ENCODE measurements at places on chromosomes 7 and 10. TPM values are rescaled to one million over a fixed set of nuclear protein-coding genes. Genes with fewer than 3 reads are reported as not detected.

The GBX1 gene
- total RNA-seq, result not detected

The ANKRD30A gene
- not detected for total RNA-seq

The PRSS2 gene
- not detected for total RNA-seq

The MINDY4 gene
- total RNA-seq, result 5.2 TPM

The BICC1 gene
- 7.2 TPM for total RNA-seq

The FANK1 gene
- 1.6 TPM for total RNA-seq

The VPS37D gene
- total RNA-seq, result 4.3 TPM

The AKR1C3 gene
- total RNA-seq, result not detected

The TRIL gene
- total RNA-seq, result 0.03 TPM

The TMEM236 gene
- 0.03 TPM for total RNA-seq

The WASHC2C gene
- 18.7 TPM for total RNA-seq

The SLC18A2 gene
- 0.11 TPM for total RNA-seq

The STK17A gene
- total RNA-seq, result 121 TPM

The KIF20B gene
- 10.5 TPM for total RNA-seq

The INTS15 gene
- 28.2 TPM for total RNA-seq

The LIPM gene
- total RNA-seq, result not detected

The CDK6 gene
- 31.0 TPM for total RNA-seq

The AOC1 gene
- total RNA-seq, result 0.21 TPM

The TRIM73 gene
- total RNA-seq, result 0.50 TPM

The ACSL5 gene
- total RNA-seq, result 0.11 TPM

The ADGRA1 gene
- total RNA-seq, result not detected

The SORBS1 gene
- 37.0 TPM for total RNA-seq

The BMS1 gene
- 19.0 TPM for total RNA-seq

- DNase-seq, result no peak
Measured at GRCh38 chr10:130481936-130482335, 345.7 kb downstream of the GLRX3 start.

- no peak for DNase-seq
Measured at GRCh38 chr10:20256969-20257368, 440.7 kb downstream of the PLXDC2 start.

- no peak for DNase-seq
Measured at GRCh38 chr7:120538335-120538734, 265.4 kb downstream of the KCND2 start.

GRCh38 chr7:75850235-75850634 is 28.6 kb upstream of the RHBDD2 start:
- no peak for DNase-seq

- DNase-seq, result no peak
Measured at GRCh38 chr10:121284936-121285335, 313.3 kb downstream of the FGFR2 start.

DNA sequence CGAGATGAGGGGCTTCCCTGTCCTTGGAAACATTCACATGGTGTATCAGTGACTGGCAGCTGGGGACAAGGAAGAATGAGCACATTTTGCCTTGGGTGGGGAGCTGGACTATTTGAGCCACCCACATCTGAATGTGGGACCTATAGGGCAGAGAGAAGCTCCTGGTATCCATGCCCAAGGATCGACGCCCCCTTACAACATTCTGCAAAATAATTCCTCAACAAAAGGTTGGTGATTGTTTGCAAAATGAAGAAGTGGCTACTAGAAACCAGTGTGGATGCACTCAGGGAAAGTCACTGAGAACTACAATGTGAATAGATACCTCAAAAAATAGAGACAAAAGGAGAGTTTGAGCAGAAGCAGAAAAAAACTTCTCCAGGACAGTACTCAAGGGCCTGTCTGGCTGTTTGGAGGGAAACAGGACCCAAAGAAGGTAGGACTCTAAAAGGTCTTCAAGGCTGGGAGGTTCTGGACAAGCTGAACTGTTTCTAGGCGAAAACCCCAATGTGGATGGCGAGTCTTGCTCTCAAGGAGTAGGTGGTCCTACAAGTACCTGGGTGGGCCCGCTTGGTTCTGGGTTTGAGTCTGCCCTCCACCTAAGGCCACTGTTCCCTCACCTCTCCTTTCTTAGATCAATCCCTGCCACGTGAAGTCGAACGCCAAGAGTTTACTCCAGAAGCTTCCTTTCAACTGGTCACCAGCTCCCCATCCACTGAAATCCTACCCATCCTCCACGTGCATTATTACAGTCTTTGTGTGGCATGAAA is 125.0 kb upstream of the ZNF746 start:
- DNase-seq, result no peak

GRCh38 chr10:124164264-124164663 is 70.9 kb upstream of the CHST15 start:
- peak; percentile 58 for DNase-seq

DNA sequence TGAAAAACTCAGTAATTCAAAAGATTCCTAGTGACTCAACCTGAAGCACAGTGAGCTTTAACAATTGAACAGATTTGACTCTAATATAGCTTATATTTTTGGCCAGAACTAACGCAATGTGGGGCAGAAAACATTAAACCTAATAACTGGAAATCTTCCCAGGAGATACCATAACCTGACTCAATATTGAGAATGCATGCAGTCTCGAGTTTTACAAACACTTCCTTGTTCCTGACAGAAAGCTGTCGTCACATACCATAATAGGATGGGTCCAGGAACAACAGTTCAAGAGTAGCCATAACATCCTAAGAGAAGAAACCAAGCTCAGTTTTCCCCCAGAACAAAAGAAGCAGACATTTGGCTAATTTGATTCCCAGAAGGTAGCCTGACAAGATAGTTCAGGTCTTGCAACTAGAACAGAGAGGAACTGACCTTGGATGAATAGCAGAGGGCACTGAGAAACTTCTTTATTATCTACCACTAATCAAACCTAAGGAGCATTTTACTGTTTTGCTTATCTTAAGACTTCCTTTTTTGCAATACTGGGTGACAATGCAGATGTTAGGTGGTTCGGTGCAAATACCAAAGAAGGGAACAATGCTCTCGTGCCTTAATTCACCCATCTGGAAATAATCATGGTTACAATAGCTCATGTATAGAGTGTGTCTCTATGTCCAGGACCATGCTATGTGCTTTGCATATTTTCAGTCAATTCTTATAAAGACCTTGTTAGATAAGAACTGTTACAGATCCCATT is 38.6 kb upstream of the ACSL5 start:
- peak; percentile 38 for DNase-seq

DNA sequence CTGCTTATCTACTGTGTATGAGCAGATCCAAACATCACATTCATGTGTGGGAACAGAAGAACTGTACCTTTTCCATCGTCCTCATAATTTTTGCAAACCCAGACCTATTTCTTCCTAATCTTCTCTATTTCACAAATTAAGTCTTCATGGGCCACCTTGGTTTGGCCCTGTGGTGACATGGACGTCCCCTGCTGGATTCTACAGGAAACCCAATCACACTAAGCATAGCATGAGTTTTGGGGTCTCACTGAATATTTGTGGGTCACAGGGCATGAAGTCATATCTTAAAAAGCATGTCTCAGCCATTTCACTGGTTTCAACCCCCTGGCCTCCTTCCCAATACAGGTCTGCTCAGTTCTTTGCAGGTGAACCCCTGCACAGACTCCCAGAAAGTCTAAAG is 35.8 kb upstream of the CDCA7L start:
- DNase-seq, result no peak

DNA sequence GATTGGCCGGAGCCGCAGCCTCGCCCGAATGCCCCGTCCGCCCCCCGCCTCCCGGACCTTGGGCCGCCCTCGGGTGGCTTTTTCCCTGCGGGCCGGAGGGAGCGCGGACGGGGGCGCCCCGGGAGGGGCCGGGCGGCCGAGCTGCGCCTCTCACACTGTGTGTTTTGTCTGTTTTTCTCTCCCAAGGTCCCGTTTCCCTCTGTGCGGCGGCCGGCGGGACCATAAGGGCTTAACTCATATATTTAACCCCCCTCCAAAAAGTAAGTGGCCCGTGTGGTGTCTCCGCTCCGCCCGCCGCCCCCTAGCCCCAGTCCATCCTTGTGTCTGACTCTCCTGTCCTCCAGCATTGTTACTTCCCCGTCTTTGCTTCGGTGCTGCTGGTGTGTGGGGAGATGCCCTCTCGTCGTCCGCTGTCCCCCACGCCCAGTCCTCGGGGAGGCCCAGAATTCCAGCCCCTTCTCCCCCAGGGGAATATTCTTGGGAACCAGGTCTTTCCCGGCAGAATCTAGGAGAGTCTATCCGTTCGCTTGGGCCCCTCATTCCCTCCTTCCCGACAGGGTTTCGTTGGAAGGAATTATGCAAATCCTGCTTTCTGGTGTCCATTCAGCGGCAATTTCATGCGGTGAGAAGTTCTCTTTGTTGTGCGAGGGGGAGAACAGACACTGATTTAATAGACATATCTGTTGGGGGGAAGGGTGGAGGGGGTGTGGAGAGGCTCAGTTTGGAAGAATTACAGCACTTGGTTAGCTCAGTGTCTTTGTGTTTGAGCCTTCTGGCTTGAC is 1.3 kb downstream of the LCOR start:
- peak; percentile 19 for DNase-seq

DNA sequence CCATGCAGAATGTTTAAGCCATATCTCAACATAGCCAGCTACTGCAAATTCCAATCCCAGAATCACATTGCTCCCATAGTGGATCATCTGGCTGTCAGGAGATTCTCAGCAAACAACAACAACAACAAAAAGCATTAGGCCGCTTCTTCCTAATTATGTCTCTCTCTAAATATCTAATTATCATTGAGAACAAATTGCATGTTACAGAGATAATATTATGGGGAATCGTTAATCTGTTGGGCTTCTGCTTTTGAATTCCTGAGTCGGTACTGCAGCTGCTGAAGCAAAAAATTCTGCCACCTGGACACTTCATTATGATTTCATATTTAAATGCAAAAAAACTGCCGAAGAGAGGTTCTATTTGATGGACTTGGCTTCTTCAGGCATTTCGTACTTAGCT is 388.7 kb downstream of the GFRA1 start:
- DNase-seq, result no peak

DNA sequence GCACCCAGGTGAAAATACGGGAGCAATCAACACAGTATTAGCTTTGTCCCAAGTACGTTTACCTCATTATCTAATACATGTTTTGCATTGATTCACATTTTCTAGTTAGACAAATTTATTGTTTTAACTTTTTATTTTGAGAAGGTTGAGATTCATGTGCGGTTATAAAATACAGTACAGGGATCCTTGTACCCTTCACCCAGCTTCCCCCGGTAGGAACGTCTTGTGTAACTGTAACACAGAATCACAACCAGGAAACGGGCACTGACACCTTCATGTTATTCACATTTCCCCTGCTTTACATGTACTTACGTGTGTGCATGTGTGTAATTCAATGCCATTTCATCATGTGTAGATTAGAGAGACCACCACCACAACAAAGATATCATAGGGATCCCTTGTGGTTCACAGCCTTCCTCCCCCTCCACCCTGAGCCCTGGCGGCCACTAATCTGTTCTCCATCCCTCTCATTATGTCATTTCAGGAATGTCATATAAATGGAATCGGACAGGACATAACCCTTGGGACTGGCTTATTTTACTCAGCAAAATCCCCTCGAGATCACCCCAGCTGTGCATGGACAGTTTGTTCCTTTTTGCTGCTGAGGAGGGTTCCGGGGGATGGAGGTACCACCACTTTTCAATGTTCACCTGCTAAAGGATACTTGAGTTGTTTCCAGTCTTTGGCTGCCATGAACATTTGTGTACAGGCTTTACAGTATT is 46.5 kb upstream of the C10orf71 start:
- DNase-seq, result no peak

- DNase-seq, result no peak
Measured at GRCh38 chr7:123660514-123661354, 5.1 kb downstream of the LMOD2 start.

DNA sequence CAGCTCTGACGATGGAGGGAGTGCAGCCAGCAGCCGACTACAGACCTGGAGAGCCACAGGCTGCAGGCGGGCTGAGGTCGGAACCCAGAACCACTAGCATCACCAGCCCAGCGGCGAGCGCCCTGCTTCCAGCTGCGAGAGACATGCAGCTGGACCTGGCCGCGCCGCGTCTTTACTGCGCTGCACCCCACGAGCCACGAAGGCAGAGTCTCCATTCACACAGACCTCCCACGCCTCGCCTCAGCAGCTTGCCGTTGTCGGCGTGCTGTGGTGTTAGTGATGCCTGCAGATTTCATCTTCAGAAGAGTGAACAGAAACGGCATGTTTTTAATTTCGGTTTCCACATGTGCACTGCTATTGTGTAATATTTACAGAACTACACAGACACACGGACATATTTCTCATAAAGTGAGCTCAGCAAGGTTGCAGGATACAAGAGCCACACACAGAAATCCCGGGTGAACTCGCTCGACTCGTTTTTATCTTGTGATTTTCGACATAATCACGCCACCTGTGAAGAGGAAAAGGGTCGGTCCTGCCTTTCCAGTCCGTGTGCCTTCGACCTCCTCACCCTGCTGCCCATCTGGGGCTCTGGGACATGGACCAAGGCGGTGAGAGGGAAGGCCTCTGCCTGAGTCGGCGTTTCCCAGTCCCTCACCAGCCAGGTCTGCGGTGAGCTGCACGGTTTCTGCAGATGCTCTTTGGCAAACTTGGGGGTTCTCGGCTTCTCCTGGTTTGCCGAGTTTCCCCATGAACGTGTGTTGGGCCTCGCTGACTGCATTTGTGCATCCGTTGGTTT is 252.2 kb downstream of the ELFN1 start:
- DNase-seq, result no peak

GRCh38 chr10:68330852-68331454 is 911 bp upstream of the HNRNPH3 start:
- no peak for DNase-seq

- no peak for DNase-seq
Measured at GRCh38 chr7:109696723-109697122, 1127.0 kb downstream of the DNAJB9 start.

GRCh38 chr10:103990121-103990520 is 23.2 kb downstream of the SLK start:
- no peak for DNase-seq

GRCh38 chr10:19970256-19970655 is 154.0 kb downstream of the PLXDC2 start:
- DNase-seq, result no peak

GRCh38 chr10:36265741-36266140 is 623.6 kb upstream of the FZD8 start:
- DNase-seq, result no peak

DNA sequence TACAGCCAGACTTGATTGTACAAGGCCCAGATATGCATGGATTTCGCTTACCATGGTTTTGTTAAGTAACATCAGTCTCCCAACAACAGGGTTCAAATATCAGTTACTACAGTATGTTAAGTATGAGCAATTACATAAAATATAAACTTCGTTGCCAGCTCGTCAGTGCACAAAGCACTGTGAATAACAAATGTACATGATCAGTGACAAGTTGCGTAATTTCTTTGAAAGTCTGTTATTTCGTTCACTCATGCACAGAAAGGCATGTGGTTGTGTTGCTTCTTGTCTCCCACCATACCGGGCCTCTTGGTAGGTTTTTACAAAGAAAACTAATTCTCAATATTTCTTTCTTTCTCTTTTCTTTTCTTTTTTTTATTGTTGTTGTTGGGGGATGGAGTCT is 12.5 kb upstream of the ZNF487 start:
- DNase-seq, result no peak

- no peak for DNase-seq
Measured at GRCh38 chr7:150396426-150396825, 17.3 kb downstream of the ZNF775 start.

GRCh38 chr10:809671-810350 is 120.3 kb upstream of the DIP2C start:
- no peak for DNase-seq

- DNase-seq, result no peak
Measured at GRCh38 chr10:68110027-68110426, 739 bp downstream of the MYPN start.

Measured in SK-MEL-5 (cell line).